ENCODE measurements at places on chromosomes 5 and 9.

DNA sequence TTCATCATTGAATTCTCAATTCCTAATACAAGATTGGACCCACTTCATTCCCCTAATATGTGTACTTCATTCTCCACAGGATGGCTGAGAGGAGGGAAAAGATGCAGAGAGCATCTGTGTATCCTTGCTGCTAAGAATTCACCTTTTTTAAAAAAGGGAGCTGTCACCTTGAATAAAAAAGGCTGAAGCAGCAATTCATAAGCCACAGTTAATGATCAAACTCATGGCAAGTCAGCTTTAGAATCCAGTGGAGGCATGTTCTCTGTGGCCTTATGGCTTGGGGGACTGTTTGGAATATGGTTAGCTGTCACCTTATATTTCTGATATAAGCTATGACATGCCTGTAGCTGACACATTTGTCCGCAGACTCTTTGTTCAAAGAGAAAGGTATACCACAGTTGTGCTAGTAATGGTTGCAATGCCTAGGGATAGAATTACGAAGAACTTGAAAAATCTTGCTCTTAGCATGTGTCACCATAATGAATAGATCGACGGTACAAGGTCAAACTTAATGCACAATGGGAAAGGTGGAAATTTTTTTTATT is 256.8 kb upstream of the TNC start:
- DNase-seq = no peak

GRCh38 chr5:177557041-177557647 is 2.8 kb upstream of the FAM193B start:
- no peak for DNase-seq

DNA sequence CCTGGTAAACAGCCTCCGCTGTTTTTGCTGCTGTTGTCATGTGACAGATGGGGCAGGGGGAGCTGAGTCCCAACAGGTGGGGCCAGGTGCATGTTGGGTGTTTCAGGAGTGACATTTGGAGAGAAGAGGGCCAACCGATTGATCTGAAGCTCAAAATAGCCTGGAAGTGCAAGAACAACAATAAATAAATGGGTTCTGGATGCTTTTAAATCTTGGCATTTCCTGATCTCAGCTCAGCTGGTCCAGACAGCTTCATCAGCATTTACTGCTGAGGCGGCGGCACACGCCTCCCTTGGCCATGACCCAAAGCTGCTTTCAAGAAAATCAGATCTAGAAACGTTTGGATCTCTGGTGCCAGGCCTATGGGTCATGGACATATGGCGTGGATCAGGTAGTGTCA is 70.5 kb downstream of the PPARGC1B start:
- no peak for DNase-seq

DNA sequence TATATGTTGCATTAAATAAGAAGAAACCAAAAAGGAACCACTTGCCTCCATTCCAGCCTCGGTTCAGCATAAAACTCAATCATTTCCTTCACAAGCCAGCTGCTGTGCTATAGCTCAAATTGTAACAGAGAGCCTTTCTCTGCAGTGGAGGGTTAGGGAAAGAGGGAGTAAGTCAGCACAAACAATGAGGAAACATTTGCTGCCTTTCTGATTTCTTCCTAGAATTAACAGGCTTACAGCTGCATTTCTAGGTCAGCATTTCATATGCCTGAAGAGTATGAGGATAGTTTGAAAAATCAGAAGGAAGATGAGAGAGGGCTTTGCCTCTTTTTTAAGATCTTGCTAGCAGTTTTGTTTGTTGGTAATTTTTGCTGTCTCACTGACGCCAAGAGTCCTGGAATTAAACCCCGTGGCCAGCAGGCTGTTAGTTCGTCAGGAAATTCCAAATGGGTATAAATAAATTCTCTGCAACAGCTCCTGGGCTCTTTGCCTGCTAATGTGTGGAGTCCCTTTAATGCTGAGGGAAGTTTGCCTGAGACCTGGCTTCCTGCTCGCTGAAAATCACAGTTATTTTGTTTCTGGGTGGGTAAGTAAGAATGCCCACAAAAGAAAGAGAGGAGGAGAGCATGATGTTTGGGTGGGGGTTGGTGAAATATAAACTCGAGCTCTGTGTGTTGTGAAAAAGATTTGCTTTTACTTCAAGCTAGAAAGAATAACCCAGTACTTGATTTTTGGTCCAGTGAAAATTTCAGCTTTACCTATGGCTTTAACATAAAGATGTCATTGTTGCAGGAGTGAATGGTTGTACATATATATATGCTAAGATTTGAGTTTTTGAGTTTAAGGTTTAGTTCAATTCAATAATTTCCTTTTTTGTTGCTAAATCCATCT is 148.1 kb upstream of the DMRT1 start:
- peak; percentile 51 for DNase-seq

GRCh38 chr5:9543311-9543920 is 2.5 kb downstream of the SEMA5A start:
- DNase-seq = no peak

DNA sequence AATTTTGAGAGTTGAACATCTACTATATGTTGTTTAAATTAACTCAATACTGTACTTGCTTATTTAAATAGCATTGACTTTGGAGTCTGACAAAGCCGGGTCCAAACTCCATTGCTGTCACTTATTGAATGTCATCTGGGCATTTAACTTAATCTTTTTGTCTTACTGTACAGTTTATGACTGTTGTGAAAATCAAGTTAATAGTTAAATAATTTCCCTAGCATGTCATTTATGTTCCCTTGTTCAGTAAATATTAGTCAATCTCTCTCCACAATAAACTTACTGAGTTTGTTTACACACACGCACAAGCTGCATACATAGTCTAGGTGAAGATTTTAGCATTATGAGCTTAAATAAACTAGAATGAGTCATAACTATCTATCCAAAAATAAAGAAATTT is 6.3 kb upstream of the UGCG start:
- DNase-seq = no peak

GRCh38 chr9:126694206-126695081 is 80.7 kb downstream of the LMX1B start:
- DNase-seq = no peak

Measured in thyroid gland (tissue), 4 donors.